RKO (cell line): ENCODE measurements at places on chromosomes 4 and X.

DNA sequence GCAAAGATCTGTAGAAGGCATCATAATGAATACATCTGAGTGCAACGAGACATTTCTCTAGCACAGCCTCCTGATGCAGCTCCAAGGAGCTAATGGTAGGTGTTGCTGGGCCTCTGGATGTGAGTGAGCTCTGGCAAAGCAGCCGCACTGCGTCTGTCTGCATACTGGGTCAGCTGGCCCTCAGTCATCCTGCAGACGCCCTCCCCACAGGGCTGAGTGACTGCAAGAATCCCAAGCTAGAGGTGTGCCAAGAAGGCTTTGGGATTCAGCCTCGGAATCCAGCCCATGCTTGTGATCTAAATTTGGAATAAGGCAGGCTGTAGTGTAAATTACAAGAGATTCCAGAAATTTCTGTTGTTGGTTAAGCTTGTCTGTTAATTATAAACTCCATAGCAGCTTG is 18.5 kb downstream of the HERC3 start:
- DNase-seq = no peak

GRCh38 chrX:135094726-135095125 is 25.6 kb downstream of the ETDB start:
- DNase-seq = no peak

DNA sequence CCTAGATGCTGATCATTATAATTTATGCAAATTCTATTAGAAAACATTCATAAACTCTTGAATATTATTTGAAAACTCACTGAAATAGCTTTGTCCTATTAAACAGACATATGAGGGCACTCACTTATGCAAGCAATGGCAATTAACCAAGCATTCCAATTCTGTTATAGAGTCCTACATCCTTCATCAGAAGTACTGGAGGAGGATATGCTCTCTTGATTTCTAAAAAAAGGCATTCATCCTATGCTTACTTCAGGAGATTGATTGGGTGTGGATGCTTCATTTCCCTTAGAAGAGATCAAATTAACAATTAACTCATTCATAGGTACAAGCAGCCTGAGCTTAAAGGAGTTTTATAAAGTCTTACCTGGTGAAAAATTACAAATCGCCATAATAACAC is 1317.2 kb downstream of the PCDH7 start:
- no peak for DNase-seq

DNA sequence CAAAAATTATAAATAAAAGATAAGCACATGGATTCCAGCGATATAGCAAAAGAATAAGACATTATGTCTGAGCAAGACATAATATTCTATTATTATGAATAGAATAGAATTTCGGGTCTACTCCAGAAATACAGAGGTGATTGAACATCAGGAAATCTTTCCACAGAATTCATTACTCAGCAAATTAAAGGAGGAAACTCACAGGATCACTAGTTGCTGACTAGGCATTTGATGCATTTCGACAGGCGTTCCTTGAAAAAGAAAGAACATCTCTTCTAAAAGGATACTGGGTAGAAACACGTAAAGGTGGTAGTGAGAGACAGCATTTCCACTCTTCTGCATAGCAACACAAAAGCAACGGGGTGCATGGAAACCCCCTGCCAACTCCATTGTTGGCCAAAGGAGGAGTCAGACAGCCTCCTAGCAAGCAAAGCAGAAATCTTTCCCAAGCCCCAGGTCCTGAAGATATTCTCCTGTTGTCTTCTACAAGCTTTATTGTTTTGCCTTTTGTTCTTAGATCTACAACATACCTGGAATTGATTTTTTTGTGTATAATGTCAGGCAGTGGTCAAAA is 14.3 kb upstream of the PDZD4 start:
- DNase-seq = no peak

- no peak for DNase-seq
Measured at GRCh38 chr4:77586951-77587383, 18.7 kb upstream of the CXCL13 start.

DNA sequence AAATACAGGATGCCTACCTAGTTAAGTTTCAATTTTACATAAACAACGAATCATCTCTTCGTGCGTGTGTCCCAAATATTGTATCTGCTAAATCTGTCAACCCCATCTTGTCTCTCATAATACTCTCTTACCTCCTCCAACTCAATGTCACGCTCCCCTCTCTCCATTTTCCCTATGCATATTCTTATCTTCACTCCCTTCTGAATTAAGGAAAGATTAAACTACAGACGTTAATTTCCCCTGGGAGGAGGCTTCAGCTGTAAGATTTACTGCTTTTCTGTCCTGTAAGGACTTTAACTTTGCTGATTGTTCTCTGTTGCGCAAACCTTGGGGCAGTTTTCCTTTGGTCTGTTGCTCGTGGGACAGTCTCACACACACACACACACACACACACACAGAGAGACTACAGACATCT is 455 bp upstream of the ABCB7 start:
- DNase-seq = no peak

GRCh38 chrX:10121787-10122186 is 35.0 kb upstream of the CLCN4 start:
- DNase-seq = no peak

DNA sequence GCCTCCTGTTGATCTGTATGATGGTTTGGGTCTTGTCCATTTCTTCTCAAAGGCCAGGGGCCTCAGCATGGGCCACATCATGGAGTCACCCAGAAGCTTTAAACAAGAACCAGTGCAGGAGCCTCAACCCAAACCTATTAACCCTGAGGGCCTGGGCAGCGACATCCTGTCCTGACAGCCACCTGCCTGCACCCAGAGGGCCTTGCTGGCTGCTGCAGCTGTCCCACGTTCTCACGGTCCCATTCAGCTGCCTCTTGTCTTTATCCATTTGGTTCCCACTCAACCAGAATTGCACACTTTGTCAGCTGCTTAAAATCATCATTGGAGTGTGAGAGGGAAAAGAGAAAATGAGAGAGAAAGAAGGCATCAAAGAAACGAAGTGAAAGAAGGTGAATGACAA is 21.6 kb downstream of the C4orf50 start:
- DNase-seq = no peak

GRCh38 chrX:2898846-2899512 is 30.2 kb downstream of the ARSD start:
- no peak for DNase-seq

DNA sequence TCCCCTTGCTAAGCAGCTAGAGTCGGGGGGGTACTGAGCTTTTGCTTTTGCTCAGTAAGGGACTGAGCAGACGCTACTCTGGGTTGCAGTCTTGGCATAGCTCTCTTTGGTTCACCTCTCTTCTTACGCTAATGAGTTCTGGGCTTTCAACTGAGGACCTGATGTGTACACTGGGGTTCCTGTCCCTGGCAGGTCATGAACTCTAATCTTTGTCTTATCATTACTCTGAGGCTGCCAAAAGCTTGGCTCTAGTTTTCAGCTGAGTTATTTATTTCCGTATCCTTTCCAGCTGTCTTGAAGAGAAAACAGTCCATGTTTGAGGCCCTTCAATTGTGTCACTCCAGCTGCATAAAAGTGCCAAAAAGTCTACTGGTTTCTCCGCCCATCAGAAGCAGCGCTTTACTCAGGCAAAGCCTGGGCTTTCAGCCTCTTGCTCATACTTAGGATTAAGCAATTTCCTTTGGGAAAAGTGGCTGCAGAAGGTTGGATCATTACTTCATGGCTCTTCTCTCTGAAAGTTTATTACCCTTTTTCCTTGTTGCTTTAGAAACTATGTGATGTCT is 121.0 kb upstream of the STOX2 start:
- no peak for DNase-seq

- no peak for DNase-seq
Measured at GRCh38 chr4:10861036-10861435, 176.5 kb upstream of the CLNK start.

- no peak for DNase-seq
Measured at GRCh38 chr4:140096921-140097320, 57.1 kb downstream of the MAML3 start.

GRCh38 chrX:44903107-44903506 is 30.1 kb downstream of the KDM6A start:
- peak; percentile 92 for DNase-seq

DNA sequence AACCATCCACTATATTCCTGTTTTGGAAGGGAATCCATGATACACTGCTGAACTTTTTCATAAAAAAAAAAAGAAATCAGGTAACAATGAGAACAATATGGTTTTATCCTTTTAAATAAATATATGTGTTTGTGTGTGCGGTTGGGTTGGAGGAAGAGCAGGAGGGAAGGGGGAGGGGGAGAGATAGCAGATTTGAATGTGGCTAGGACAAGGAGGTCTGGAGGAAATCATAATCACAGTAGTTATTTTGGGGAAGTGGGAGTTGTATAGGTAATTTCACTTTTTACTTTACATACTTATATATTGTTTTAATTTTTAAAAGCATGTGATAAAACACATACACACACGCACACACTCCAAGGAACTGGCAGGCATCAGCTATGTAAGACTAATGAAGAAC is 134.5 kb upstream of the MBNL3 start:
- no peak for DNase-seq

DNA sequence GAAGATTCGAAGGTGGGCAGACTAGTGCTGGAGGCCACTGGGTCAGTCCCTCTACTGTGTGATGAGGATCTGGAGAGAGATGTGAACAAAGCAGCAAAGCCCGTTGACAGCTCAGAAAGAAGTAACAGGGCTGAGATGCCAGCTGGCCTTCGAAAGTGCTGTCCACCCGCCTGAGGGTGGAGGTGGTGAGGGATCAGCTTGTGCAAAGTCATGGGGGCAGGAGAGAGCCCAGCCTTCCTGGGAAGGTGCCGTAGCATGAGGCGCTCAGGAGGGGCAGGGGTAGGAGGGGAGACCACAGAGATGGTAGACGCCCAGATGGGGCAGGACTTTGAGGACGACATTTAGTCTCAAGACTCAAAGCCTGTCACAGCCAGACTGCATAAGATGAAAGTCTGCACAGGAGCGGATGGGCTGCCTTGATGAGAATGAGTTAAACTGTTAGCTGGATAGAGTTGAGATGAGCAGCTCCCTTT is 19.7 kb downstream of the TBC1D14 start:
- DNase-seq = no peak

DNA sequence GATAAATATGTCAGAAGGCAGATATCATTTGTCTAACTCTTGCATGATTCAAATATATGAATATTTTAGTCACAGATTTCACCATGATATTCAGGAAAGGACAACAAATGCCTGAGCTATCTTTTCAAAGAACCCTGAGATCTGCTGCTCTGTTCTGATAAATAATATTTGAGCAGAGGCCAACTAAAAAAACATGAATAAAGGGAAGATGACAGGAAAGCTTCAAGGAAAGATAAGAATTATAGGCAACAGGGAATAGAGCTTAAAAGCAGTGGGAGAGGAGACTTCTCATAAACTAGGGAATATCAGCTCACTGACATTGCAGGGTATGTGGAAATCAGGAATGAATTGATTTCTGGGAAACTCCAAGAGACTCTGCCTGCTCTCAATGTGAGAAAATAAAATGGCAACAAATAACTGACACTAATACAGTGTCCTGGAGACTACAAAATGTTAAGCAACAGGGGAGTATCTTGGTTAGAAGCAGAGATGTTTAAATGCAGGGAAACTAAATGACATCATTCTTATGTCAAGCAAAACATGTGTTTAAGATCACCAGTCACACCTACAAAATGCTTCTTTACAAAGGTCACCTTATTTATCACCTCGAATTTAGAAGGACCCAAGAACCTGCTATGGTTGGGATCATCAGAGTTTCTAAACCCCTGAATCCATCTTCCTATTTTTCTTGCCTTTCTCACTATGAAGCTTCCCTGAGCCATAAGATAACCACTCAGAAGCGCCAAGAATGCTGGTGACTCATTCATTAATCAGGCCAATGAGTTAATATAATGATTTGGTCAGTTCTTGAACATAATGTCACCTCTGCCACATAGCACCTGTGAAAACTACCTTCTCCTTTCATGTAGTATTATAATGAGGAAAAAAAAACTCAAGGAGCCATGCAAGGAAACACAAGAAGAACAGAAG is 78.1 kb downstream of the NDST3 start:
- peak; percentile 45 for DNase-seq

DNA sequence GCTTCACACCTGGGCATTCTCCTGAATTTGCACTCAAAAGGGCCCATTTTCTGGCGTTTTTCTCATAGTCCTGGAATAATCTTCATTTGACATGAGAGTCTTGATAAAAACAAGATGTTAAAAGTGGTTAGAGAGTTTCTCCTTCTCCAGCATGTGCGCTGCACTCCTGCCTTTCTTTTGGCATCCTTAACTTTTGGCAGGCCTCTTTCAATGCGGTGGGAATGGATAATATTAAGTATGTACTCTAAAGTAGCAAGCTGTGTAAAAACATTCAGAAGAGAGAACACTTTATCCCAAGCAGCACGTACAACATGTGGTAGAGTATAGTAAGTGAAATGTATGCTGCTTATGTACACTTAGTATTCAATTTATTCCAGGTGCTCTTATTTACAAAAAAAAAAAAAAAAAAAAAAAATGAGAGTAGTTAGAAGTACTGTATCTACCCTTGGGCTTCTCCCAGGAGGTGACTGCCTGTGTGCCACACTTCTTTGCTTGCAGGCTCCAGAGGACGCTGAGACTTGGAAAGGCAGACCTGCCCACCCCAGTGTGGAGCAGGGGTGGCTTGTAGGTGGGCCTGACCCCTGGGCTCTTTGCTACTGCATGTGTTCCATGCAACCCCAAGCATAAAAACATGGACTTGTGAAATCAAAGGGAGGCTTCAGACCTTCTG is 3.9 kb downstream of the FGF2 start:
- DNase-seq = no peak

- no peak for DNase-seq
Measured at GRCh38 chrX:39753293-39753996, 344.3 kb downstream of the BCOR start.

- DNase-seq = no peak
Measured at GRCh38 chrX:103554687-103555424, 30.5 kb upstream of the TCEAL4 start.

DNA sequence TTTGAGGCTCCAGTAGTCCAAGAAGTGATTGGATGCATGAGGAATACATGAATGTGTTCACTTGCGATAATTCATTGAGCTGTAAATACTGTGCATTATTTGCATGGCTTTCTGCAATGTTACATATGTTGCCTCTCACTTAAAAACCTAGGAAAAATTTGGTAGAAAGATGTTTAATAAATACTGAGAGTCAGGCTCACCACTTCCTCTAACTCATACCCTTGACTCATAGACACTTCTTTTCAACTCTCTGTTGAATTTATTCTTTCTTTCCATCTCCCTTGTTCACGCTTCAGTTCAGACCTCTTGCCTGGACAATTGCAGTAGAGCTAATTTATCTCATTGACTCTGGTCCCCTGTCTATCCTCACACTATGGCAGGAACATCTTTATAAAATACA is 35.8 kb upstream of the LEF1 start:
- DNase-seq = no peak

- DNase-seq = no peak
Measured at GRCh38 chr4:110084154-110084553, 114.3 kb downstream of the ELOVL6 start.

DNA sequence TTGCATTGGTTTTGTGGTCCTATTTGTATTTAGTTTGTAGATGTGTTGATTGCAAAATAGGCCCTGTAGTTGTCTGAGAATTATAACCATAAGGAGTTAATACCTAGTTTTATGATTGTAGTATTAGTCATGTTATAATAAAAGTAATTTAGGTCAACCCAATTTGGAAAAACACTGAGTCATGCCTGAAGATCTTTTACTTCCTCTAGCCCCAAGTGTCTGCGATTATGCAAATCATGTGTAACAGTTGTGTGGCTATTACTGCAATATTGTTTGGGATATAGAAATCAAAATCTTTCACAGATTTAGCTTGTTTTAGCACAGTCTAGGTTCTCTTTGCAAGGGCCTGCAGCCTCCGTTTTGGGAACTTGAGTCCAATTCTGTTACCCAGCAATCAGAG is 12.6 kb downstream of the SRD5A3 start:
- DNase-seq = peak; percentile 87

GRCh38 chr4:138408758-138409157 is 166.6 kb upstream of the SLC7A11 start:
- DNase-seq = no peak
